Activated naive CD8-positive, alpha-beta T cell treated with anti-CD3 and anti-CD28 coated beads for 36 hours (primary cell): ENCODE measurements at places on chromosomes 7 and 10. TPM values are rescaled to one million over a fixed set of nuclear protein-coding genes. Genes with fewer than 3 reads are reported as not detected.

Gene NYAP1
- total RNA-seq = 0.34 TPM

Gene TRIM50
- total RNA-seq = not detected

Gene LRRC72
- total RNA-seq = not detected

Gene AKR1C3
- 0.50 TPM for total RNA-seq

Gene SPDYE11
- not detected for total RNA-seq

Gene MSMB
- total RNA-seq = not detected

GRCh38 chr7:148611692-148612091 is 21.1 kb downstream of the C7orf33 start:
- H3K36me3 ChIP-seq = no peaks in the 10 kb centered on the region
- peaks cover 7% of the 10 kb centered on the region for H3K4me1 ChIP-seq
- H3K4me3 ChIP-seq = no peak overlapping the region
- no peak overlapping the region for H3K27ac ChIP-seq
- DNase-seq = no peak
- peaks cover 9% of the 10 kb centered on the region for H3K27me3 ChIP-seq

DNA sequence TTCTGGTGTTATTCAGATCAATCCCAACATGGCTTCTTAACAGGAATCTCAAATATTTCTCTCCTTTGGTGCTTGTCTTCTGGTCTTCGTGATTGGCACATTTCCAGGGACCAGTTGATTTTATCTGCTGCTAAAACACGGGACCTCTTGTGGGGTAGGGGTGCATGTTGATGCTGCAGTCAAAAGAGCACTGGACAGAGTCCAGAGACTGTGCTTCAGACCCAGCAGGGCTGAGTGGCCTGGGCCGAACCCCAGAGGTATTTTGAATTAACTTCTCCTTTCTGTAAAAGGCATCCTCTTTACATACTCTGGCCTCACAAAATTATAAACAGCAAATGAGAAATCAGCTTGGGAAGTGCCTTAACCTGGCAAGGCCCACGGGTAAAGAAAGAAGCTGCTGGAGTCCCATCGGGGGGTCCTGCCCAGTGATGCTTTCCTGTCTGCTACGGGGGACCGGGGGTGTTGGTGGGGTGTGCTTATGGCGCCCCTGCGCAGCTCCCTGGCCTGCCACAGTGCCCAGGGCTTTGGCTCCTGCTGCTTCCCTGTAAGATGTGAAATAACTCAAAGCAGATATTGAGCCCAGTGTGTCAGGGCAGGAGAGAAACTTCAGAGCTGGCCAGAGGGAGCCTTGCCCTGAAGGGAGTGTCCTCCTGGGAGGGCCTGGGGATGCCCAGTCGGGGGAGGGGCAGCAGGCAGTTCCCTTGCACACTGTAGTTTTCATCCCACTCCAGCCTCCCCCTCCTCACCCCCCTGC is 230.5 kb downstream of the TCF7L2 start:
- no peaks in the 10 kb centered on the region for H3K36me3 ChIP-seq
- no peak overlapping the region for H3K27ac ChIP-seq
- no peaks in the 10 kb centered on the region for H3K27me3 ChIP-seq
- DNase-seq = no peak

DNA sequence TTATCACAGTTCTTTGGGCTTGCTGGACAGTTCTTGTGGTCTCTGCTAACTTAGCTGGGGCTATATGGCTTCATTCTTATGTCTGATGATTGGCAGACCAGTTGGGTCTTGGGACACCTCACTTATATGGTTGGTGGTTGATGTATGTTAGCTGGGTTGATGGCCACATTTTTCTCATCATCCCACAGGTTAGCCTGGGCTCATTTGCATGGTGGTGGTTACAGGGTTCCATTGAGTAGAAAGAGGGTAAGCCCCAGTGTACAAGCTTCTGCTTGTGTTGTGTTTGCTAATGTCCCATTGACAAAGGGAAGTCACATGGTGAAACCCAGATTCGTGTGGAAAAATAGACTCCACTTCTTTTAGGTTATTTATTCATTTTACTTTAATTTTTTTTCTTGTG is 40.6 kb downstream of the TMEM60 start:
- DNase-seq = peak; percentile 4
- H3K36me3 ChIP-seq = peaks cover 3% of the 10 kb centered on the region
- no peaks in the 10 kb centered on the region for H3K27me3 ChIP-seq
- H3K27ac ChIP-seq = peak overlapping the region; percentile 58

DNA sequence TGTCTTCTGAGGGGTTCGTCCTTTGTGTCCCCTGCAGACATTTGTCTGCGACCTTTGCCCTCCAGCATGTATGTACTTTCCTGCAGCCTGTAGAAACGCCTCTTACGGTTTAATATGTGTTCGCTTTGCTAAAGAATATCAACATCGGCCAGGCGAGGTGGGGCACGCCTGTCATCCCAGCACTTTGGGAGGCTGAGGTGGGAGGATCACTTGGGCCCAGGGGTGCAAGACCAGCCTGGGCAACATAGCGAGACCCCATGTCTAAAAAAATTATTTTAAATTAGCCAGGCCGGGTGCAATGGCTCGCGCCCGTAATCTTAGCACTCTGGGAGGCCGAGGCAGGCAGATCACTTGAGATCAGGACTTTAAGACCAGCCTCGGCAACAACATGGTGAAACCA is 15.5 kb downstream of the ALKBH4 start:
- peaks cover 8% of the 10 kb centered on the region for H3K4me1 ChIP-seq
- peaks cover 7% of the 10 kb centered on the region for H3K36me3 ChIP-seq
- no peak overlapping the region for H3K4me3 ChIP-seq
- H3K27ac ChIP-seq = no peak overlapping the region
- no peak for DNase-seq

GRCh38 chr10:72349438-72349837 is 5.3 kb downstream of the DNAJB12 start:
- peaks cover 27% of the 10 kb centered on the region for H3K4me1 ChIP-seq
- DNase-seq = no peak
- H3K27me3 ChIP-seq = no peaks in the 10 kb centered on the region
- H3K27ac ChIP-seq = peak overlapping the region; percentile 39
- peaks cover 13% of the 10 kb centered on the region for H3K36me3 ChIP-seq
- no peak overlapping the region for H3K4me3 ChIP-seq

DNA sequence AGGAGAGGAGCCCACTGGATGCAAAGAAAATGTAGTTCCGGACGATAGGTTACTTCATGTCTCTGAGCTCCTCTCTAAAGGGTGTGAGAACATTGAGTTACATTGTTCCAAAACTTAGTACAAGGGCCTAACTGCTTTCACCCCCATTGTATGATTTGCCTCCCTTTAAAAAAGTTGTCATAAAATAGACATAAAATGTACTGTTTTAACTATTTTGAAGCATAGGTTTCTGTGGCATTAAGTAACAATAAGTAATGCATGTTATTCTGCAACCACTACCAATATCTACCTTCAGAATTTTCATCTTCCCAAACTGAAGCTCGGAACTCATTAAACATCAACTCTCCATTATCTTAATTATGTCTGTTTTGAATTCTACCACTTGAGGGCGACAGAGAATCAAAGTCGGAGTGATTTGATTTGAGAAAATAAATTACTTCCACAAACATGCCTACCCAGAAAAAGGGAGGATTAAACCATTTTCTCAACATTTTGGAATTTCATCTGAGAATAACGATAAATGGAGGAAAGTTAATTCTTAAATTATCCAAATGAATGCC is 2.7 kb downstream of the IGFBP1 start:
- no peaks in the 10 kb centered on the region for H3K36me3 ChIP-seq
- no peak for DNase-seq
- H3K4me3 ChIP-seq = no peak overlapping the region
- peaks cover 69% of the 10 kb centered on the region for H3K27me3 ChIP-seq
- H3K27ac ChIP-seq = no peak overlapping the region

DNA sequence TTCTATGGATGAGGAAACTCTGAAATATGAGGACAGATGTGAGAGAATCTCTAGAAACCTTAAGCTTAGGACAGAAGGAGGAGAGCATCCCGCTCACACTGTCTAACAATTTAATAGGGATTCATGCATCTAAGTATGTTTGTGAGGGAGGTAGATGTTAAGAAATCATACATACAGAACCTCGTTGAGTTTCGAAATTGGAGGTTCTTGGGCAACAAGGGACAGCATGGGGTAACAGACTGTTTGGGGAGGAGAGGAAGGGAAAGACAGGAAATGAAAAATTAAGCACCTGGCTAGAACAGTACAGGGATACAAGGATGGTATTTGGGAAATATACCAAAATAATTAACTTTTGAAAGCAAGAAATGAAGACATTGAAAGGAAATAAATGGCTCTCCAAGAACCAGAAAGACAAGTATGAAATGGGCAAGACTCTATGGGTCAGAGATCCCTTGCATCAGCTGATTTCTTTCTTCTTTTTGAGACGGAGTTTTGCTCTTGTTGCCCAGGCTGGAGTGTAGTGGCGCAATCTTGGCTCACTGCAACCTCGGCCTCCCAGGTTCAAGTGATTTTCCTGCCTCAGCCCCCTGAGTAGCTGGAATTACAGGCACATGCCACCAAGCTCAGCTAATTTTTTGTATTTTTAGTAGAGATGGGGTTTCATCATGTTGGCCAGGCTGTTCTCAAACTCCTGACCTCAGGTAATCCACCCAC is 207.9 kb downstream of the CTNNA3 start:
- peaks cover 2% of the 10 kb centered on the region for H3K4me1 ChIP-seq
- peaks cover 7% of the 10 kb centered on the region for H3K27me3 ChIP-seq
- DNase-seq = no peak
- no peak overlapping the region for H3K4me3 ChIP-seq

DNA sequence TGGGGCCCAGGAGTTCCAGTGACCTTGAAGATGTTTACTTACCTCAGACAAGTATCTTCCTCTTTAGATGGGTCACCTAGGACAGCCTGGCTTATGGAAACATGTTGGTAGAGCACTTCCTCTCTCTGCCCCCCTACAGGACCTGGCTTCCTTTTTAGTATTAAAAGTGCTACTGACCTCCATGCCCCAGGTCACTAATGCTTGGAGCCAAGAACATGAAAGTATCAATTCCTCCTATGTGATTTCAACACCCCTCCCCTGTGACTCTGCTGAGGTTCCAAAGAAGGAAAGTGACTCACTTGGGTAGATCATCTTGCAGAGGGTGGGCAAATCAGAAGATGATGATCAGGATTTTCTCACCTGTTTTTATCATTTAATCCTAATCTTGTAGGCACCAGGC is 125.3 kb upstream of the CCDC6 start:
- DNase-seq = no peak
- H3K27ac ChIP-seq = no peak overlapping the region
- no peaks in the 10 kb centered on the region for H3K36me3 ChIP-seq
- H3K4me3 ChIP-seq = no peak overlapping the region
- no peaks in the 10 kb centered on the region for H3K27me3 ChIP-seq
- peaks cover 2% of the 10 kb centered on the region for H3K4me1 ChIP-seq

- H3K27ac ChIP-seq = peak overlapping the region; percentile 49
- no peak overlapping the region for H3K4me3 ChIP-seq
- no peaks in the 10 kb centered on the region for H3K27me3 ChIP-seq
- H3K36me3 ChIP-seq = peaks cover 47% of the 10 kb centered on the region
- no peak for DNase-seq
Measured at GRCh38 chr7:37027104-37027503, 302.8 kb upstream of the AOAH start.

- H3K27me3 ChIP-seq = no peaks in the 10 kb centered on the region
- H3K4me3 ChIP-seq = no peak overlapping the region
- no peaks in the 10 kb centered on the region for H3K36me3 ChIP-seq
- DNase-seq = no peak
Measured at GRCh38 chr7:28174442-28174841, 6.2 kb downstream of the JAZF1 start.

- no peaks in the 10 kb centered on the region for H3K27me3 ChIP-seq
- peak overlapping the region; percentile 55 for H3K4me3 ChIP-seq
- H3K4me1 ChIP-seq = peaks cover 89% of the 10 kb centered on the region
- peak overlapping the region; percentile 98 for H3K27ac ChIP-seq
- DNase-seq = no peak
Measured at GRCh38 chr10:6592080-6592479, 12.0 kb upstream of the PRKCQ start.

- peak overlapping the region; percentile 80 for H3K27ac ChIP-seq
- peaks cover 9% of the 10 kb centered on the region for H3K36me3 ChIP-seq
- no peaks in the 10 kb centered on the region for H3K27me3 ChIP-seq
Measured at GRCh38 chr7:16999541-17000267, 117.9 kb upstream of the AGR3 start.

- H3K27me3 ChIP-seq = no peaks in the 10 kb centered on the region
- no peak for DNase-seq
- no peak overlapping the region for H3K4me3 ChIP-seq
Measured at GRCh38 chr10:131944976-131945695, 36.6 kb downstream of the BNIP3 start.

- H3K36me3 ChIP-seq = no peaks in the 10 kb centered on the region
- no peak for DNase-seq
- H3K4me1 ChIP-seq = peaks cover 1% of the 10 kb centered on the region
Measured at GRCh38 chr10:125781374-125781773, 5.8 kb upstream of the MMP21 start.

DNA sequence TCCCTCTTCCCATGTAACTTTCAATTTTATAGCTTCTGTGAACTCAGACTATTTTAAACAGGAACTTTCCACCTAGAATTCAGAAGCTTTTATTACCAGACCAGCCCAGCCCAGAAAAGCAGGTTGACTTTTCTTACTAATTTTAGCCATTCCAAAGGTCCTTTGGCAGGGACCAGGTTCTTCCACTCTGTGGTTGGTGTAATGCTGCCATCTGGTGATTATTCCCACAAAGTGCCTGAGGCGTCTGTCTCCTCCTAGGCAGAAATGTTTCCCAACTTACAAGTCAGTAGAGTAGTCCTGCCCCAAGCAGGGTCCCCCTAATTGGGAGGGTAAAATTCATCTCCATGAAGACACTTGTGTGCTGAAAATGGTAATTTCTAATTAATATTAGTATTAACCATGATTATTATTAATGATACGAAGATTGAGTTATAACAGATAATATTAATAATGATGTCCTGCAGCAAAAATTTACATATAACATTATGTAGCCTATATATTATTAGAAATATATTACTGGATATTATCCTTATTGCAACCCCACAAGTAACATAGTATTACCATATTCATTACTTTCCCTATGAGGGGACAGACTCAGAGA is 53.0 kb upstream of the PPP1R17 start:
- H3K4me1 ChIP-seq = no peaks in the 10 kb centered on the region
- no peaks in the 10 kb centered on the region for H3K27me3 ChIP-seq
- H3K36me3 ChIP-seq = no peaks in the 10 kb centered on the region

DNA sequence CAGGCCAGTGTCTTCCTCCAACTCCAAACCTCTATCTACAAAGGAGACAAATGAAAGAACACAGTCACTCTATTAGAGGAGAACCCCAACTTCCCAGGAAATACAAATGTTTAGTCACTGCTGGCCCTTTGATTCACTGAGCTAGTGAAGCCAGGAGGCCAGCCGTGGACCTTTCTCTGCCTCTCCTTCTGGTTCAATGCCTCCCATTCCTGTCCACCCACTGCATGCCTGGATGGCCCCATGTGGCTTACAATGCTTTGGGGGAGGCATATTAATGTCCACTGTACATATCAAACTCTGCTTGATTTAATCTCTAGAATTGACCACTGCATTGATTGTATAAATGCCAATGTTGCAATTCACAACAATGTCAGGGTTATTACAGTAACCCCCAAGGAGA is 687.3 kb downstream of the KCNMA1 start:
- no peaks in the 10 kb centered on the region for H3K4me1 ChIP-seq
- H3K27ac ChIP-seq = no peak overlapping the region
- no peaks in the 10 kb centered on the region for H3K27me3 ChIP-seq
- no peaks in the 10 kb centered on the region for H3K36me3 ChIP-seq
- DNase-seq = no peak
- no peak overlapping the region for H3K4me3 ChIP-seq

GRCh38 chr10:104686829-104687228 is 45.7 kb downstream of the SORCS3 start:
- H3K27ac ChIP-seq = no peak overlapping the region
- H3K27me3 ChIP-seq = peaks cover 29% of the 10 kb centered on the region
- no peak overlapping the region for H3K4me3 ChIP-seq
- H3K4me1 ChIP-seq = no peaks in the 10 kb centered on the region
- DNase-seq = no peak
- H3K36me3 ChIP-seq = no peaks in the 10 kb centered on the region

GRCh38 chr7:17463511-17464085 is 165.1 kb downstream of the AHR start:
- no peak overlapping the region for H3K4me3 ChIP-seq
- no peaks in the 10 kb centered on the region for H3K36me3 ChIP-seq
- no peak for DNase-seq
- no peak overlapping the region for H3K27ac ChIP-seq
